Esophagus squamous epithelium (tissue), 5 donors: ENCODE measurements at places on chromosomes 5 and 9.

- no peak for DNase-seq
Measured at GRCh38 chr5:177487975-177488374, 9.4 kb downstream of the PDLIM7 start.

DNA sequence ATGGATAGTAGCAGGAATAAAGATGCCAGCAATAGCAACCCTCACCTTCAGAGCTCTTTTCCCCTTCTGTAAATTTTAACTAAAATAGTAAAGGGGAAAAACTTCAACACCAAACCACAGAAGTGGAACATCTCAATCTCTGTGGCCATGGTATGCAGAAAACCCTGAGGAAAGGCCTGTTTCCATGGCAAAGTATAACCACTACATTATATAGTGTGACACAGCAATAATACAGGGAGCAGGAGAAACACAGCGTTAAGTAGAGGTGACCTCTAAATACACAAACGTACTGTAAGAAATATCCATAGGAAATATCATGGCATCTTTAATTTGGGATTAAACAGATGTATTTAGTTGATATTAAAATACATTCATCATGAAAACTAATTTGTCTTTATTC is 106.4 kb downstream of the SLC24A2 start:
- no peak for DNase-seq

DNA sequence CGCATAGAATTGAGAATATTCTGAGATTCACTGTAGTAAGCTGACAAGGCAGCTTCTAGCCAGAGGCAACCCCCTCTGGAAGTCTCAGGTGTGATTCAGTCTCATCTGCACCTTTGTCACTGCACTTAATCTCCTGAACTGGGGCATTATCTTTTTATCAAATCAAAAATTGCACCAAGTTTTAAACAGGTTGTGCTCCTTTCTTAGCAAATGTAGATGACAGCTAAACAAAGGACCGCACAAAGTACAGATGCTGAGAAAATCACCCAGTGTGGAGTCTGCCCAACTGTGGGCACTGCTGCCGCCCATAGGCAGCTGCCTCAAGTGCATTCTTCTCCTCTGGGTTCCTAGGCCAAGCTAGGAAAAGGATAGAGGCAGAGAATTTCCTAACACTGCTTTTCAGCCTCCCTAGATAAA is 51.1 kb downstream of the STARD4 start:
- DNase-seq: no peak

DNA sequence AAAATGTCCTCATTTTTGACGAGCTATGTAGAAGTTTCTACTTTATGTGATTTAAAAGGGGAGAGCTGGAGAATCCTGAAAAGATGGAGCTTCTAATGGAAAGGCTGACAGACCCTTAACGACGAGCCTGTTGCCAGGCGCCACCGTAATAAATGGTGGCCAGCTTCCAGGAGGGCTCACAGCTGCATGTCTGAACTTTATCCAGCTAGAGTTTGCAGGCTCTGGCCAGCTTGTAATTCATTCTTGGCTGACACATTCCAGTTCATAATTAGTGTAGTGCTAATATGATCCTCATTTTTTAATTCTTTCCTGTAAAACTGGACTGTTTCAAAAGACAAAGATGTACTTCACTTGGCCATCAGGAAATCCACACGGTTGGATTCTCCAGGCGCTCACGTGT is 246.7 kb downstream of the GAS1 start:
- DNase-seq: no peak

DNA sequence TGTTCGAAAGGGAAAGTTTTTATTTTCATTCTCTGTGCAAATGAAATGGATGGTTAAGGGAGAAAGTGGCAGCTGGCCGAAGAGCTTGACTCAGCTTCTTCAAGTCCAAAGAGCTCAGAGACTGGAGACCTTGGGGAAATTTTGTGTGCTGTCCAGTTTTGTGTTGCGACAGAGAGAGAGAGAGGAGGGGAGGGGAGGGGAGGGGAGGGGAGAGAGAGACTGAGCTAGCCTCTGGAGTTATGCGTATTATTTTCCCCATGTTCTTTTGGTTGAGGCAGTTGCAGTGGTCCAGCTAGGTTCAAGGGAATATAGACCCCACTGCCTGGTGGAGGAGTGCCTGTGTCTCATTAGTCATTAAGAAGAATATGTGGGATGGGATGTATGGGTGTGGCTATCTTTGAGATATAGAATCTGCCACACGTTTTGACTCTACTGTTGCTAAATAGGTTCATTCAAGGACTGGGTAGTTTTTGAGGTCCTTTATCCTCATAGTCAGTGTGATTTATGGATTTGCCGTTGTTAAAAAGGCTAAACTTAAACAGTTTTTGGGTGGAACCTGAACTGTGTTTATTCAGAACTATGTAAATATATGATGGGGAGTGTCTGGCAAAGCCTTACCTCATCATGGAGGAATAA is 69.7 kb downstream of the ARHGAP26 start:
- DNase-seq: no peak

DNA sequence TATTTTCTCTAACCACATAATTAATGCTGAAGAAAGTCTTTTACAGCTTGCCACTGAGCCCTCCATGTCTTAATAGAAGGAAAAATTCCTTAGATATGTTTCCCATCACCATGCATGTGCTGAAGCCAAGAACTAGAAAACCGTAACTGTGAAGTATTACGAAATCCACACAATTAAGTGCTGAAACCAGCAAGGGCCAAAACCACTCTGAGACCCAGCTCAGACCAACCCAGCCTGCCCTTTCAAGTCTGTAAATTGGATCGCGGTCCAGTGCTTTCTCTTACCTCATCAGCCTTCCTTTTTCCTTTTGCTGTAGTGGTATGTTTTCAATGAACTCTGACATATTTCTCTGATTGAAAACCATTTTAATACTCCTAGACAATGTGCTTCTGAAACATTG is 26.3 kb downstream of the SEMA5A start:
- no peak for DNase-seq

- DNase-seq: no peak
Measured at GRCh38 chr5:81761270-81761669, 10.4 kb upstream of the SSBP2 start.
